EH (cell line): ENCODE measurements at places on chromosomes 7 and 10.
A peak's percentile ranks its signal among the peaks of the same experiment; 100 is the strongest.

DNA sequence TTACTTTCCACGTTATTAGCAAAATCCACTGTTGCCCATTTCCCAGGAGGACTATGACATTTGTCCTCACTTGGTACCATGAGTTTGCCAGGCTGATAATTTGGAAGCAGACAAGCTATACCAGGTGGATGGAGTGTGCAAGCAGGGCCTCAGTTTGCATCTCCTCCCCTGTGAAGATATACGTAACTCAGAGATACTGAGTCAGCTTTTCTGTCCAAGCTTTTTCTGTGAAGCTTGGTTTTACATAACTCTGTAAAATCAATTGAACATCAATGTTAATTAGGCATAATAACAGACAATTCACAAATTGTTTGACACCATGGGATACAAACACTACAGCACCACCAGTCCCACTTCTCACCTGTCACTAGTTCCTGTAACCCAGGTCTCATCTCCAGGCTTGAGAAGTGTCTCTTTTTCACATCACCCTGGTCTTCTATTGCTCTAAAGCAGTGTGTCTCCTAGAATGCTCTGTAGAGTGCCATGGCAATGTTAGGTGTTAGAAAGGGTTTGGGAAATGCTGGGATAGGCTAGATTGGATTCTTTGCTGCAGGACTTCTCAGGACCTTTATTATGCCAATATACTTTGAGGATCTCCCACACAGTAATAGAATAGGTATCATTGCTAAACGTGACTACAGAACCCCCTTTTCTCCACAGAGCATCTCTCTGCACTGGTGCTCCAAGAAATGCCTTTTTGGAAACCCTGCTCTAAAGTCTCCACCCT lies 13.7 kb downstream of the FFAR4 start:
- no peak for DNase-seq

DNA sequence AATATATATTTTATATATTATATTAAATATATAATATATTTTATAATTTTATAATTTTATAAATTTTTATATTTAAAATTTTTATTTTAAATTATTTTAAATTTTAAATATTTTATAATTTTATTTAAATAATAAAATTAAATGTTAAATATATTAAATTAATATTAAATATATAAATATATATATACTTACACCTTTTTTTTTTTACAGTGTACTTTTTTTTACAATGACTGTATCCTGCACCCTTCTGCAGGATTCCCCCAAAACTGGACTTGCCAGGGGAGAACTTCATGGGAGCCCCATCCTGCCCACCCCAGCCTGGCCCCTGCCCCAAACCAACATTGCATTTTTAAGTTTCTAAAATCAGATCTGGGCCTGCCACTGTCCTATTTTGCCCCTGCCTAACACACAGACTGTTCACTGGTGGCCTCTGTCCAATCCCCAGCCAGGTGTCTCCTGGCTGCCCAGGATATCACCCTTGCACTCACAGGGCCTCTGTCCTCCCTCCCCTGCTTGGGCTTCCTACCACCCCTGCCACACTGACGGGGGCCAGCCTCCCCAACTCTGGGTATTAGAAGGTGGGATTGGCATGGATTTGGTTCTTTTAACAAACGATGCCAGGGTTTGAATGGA lies 138.0 kb downstream of the ADCY1 start:
- no peak for DNase-seq

DNA sequence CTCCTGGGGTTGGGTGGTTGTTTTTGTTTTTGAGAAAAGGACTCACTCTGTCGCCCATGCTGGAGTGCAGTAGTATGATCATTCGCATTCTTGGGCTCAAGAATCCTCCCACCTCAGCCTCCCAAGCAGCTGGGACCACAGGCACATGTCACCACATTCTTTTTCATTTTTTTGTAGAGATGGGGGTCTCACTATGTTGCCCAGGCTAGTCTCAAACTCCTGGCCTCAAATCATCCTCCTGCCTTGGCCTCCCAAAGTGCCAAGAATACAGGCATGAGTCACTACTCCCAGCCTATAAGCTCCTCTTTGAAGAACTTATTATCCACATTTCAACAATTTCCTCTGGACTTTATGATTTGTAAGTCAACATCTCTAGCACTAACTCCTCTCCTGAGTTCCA lies 102.7 kb downstream of the KMT2C start:
- DNase-seq: no peak

DNA sequence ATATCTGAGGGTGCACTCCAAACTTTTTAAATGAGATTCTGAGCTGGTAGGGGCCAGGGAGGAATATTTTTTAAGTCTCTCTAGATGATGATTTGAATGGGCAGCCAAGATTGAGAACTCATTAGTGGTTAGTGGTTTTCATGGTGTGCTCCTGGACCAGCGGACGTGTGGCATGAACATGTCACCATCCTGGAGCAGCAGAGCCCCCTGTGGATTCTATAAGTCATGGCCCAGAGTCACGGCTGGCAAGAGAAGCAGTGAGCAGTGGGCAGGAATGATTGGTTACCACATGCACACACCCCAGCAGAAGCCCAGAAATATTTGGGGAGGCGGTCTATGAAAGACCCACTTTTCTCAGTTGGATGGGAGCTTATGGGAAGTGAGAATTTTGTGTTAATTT lies 21.2 kb upstream of the UCN3 start:
- peak; percentile 31 for DNase-seq
